ENCODE measurements at places on chromosomes 16 and 17. TPM values are rescaled to one million over a fixed set of nuclear protein-coding genes. Genes with fewer than 3 reads are reported as not detected.

GRCh38 chr16:69465881-69466280 lies 41.5 kb downstream of the CYB5B start:
- peaks cover 16% of the 10 kb centered on the region for H3K36me3 ChIP-seq
- H3K27ac ChIP-seq: no peak overlapping the region
- no peak for DNase-seq
- no peak overlapping the region for H3K4me3 ChIP-seq
- H3K27me3 ChIP-seq: no peaks in the 10 kb centered on the region

DNA sequence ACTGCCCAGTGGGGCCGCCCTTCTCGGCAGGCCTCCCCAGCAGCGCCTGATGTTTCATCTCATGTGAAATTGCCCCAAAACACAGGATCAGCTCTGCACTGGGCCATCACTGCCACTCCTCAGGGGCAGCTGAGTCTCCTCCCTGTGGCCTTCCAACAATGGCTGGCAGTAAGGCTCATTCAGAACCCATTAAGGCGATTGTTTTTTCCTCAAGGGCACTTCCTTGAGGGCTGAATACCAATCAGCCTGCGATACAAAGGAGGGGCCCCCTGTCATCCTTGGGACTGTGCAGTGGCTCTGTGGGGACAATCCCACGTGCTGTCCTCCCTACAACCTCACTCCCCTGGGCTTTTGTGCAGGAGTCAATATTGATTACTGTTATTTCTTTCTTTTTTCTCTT lies 47.5 kb downstream of the XYLT1 start:
- H3K27me3 ChIP-seq: no peaks in the 10 kb centered on the region
- no peak for DNase-seq
- H3K4me3 ChIP-seq: no peak overlapping the region
- H3K27ac ChIP-seq: no peak overlapping the region
- H3K4me1 ChIP-seq: no peaks in the 10 kb centered on the region

DNA sequence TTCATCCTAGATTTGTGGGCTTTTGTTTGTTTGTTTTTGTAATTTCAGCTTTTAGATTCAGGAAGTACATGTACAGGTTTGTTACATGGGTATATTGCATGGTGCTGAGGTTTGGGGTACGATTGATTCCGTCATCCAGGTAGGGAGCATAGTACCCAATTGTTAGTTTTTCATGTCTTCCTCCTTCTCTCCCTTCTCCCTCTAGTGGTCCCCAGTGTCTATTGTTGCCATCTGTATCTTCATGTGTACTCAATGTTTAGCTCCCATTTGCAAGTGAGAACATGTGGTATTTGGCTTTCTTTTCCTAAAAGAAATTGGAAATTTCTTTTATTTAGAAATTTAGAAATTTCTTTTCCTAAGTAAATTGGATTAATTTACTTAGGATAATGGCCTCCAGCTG lies 37.1 kb upstream of the BCAS3 start:
- H3K4me3 ChIP-seq: no peak overlapping the region
- H3K27ac ChIP-seq: no peak overlapping the region
- peaks cover 7% of the 10 kb centered on the region for H3K4me1 ChIP-seq
- DNase-seq: peak; percentile 30

Gene KCNJ16
- total RNA-seq: not detected

DNA sequence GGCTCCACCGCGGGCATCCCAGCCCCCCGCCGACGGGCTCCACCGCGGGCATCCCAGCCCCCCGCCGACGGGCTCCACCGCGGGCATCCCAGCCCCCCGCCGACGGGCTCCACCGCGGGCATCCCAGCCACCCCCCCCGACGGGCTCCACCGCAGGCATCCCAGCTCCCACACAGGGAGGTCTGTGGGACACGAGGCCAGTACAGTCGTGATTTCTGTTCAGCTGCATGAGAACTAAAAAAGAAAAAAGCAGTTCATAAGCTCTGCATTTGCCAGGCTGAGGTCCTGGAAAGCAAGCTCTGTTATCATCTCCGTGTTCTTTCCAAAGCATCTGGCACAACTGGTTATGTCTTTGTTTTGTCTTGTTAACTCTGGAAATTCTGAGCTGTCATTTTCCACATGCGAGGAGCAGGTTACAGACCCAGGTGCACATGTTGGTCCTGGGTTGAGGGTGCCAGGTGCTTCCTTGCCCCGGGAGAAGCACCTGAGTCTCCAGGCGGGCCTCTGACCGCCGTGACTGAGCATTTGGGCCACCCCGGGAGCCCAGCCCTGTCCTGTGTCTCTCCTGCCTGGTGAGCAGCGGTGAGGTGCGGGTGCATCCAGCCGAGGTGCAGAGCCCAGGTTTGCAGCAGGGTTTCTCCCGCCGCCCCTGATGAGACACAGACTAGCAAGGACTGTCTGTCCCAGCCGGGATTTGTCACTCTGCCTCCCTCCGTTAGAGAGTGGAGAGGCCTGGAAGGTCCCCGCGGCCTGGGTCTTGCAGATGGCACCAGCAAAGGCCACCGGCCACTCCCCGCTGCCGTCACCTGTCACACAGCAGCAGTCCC lies 9.9 kb upstream of the WFIKKN1 start:
- no peak for DNase-seq
- H3K27me3 ChIP-seq: no peaks in the 10 kb centered on the region
- H3K4me3 ChIP-seq: no peak overlapping the region

Gene SLC7A5
- 324 TPM for total RNA-seq

GRCh38 chr17:62186841-62187240 lies 121.8 kb upstream of the MED13 start:
- H3K27me3 ChIP-seq: no peaks in the 10 kb centered on the region
- no peaks in the 10 kb centered on the region for H3K4me1 ChIP-seq
- no peak for DNase-seq
- H3K4me3 ChIP-seq: no peak overlapping the region
- H3K27ac ChIP-seq: no peak overlapping the region
- H3K36me3 ChIP-seq: no peaks in the 10 kb centered on the region

Gene MYL11
- not detected for total RNA-seq

DNA sequence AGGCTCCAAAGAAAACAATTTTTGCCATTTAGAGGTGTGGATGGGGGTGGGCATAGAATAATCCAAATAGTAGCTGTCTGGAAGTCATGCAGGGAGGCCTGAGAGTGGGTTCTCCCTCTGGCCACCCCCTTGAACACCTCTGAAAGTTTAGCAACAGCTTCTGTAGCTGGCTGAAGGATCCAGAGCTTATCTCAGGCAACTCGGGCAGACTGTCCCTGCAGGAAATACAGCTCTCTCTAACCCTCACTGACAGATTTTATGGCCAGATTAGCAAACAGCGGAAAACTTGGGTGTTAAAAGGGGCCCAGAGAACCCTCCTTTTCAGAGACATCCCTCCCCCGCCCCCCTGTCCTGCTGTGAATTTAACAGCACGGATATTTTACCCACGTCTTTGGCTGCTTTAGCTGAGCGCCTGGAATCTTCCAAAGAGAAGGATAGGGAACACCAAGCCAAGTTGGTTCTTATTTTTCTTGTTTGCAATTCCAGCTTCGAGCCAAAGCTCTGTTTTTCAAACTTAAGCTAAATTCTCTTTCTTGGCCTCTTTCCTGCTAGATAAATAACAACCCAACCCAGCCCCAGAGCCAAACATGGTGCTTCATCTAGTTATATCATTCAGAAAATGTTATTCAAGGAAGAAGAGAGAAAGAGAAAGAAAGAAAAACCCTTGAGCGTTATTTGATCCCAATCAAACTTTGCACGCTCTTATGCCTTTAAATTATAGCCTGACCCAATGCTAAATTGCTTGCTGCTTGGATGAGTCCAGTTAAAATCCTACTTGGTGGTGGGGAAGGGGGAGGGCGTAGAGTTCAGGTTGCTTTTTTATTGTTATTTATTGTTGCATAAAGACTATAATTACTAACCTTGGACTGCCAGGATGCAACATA lies 2.3 kb upstream of the HOXB2 start:
- peaks cover 48% of the 10 kb centered on the region for H3K4me1 ChIP-seq
- H3K27ac ChIP-seq: peak overlapping the region; percentile 95
- peaks cover 30% of the 10 kb centered on the region for H3K36me3 ChIP-seq
- H3K4me3 ChIP-seq: peak overlapping the region; percentile 85
- peak; percentile 95 for DNase-seq

Gene QPRT
- 48.3 TPM for total RNA-seq

All from A673 (cell line).